ENCODE measurements at places on chromosomes 11 and 22.

DNA sequence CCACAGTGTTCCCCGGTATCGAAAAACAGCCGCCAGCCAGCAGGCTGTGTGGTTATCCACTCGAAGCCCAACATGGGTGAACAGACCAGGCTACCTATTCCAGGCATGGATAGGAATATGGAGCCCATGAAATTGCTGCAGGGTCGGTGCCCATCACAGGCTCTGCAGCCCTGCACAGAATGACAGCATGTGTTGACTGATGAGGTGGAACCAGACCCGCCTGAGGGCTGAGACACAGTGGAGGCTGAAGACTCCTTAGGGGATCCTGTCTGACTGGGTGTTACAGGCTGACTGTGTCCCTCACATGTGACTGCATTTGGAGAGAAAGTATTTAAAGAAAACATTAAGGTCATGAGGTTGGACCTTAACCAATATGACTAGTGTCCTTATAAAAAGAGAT lies 6.2 kb upstream of the YPEL1 start:
- no peak for DNase-seq

DNA sequence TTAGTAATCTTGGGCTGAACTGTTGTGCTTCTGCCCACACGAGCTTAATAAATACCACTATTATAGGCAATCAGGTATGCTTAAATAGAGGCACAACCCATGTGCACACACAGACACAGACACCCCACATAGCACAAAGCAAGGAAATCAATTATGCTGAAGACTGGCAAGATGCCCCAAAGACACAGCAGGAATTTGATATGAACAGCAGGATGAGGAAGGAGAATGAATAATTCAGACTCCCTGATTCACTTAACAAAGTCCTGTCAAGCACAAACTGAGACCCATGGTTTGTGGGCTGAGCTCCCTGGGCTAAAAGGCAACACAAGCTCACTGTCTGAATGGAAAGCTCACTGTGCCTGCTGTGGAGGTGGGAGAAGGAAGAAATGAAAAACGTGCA lies 42.5 kb downstream of the RBFOX2 start:
- no peak for DNase-seq

DNA sequence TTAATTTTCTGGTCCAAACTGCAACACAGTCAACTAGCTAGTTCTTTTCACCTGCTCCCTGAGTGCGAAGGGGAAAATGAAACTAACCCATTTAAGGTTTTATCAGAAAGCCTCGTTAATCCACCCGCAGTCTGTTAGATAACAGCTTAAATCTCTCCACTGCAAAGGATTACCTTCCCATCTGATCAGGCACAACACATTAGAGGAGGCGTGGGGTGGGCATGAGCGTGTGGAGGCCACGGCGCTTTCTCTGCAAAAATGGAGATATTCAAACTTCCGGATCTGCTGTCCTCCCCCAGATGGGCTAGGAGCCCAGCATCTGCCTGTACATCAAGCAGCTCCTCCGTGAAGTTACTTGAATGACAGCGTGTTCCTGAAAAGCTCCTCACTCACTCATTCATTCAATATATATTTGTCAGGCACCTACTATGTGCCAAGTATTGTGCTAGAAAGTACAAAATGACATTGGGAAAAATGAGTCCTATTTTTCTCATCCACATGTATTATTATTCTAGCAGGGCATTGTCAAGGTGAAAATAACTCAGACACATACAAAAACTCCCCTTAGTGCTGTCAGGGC lies 13.5 kb upstream of the ANKK1 start:
- no peak for DNase-seq

DNA sequence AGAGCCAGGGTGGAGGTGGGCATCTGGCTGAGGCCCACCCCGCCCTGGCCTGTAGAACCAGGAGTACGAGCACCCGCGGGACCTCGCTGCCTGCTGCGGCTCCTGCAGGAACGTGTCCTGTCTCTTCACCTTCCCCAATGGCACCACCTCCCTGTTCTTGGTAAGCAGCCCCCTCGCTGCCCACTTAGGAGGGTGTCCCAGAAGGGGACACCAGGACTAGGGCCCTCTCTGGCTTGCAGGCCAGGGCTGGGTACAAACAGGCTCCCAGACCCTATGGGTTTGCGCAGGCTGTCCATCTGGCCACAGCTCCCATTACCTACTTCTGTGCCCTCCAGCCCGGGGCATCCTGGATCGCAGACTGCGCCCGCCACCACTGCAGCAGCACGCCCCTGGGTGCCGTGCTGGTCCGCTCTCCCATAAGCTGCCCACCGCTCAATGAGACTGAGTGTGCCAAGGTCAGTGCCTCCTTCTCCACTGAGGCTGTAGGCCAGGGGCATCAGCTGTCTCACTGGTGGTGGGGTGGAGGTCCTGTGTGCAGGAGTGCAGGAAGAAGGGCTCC lies 77.5 kb upstream of the MYOD1 start:
- no peak for DNase-seq

GRCh38 chr22:49964136-49965090 lies 3.8 kb downstream of the PIM3 start:
- DNase-seq, result no peak

- DNase-seq, result no peak
Observed at GRCh38 chr11:1255151-1255550, 32.3 kb downstream of the MUC5B start.

GRCh38 chr11:124075841-124076651 lies 34.9 kb upstream of the OR10G7 start:
- peak; percentile 35 for DNase-seq

- DNase-seq, result no peak
Observed at GRCh38 chr11:74725701-74726100, 5.5 kb downstream of the CHRDL2 start.

DNA sequence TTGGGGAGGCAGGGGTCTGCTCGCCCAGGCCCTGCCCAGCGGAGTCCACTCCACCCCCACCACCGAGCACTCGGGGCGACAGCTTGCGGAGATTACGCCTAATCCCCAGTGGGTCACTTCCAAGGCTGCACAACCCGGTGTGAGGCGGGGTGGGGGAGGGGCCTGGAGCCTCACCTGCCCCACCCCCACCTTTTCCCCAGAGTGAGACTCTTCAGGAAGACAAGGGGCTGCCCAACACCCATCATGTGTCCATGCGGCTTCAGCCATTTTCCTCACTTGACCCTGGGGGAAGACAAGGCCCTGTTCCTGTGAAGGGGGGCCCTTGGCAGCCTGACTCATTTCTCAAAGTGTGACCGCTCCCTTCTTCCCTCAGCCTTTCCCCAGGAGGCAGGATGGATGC lies 12.5 kb downstream of the SYNGR1 start:
- DNase-seq, result no peak

GRCh38 chr22:25536589-25536988 lies 27.9 kb upstream of the GRK3 start:
- DNase-seq, result no peak

- no peak for DNase-seq
Observed at GRCh38 chr11:85755285-85755684, 55.7 kb downstream of the SYTL2 start.

- DNase-seq, result no peak
Observed at GRCh38 chr11:88250566-88251242, 75.5 kb upstream of the RAB38 start.

GRCh38 chr11:44943696-44944095 lies 7.0 kb downstream of the TP53I11 start:
- no peak for DNase-seq

GRCh38 chr11:78384231-78384630 lies 33.4 kb downstream of the GAB2 start:
- no peak for DNase-seq

DNA sequence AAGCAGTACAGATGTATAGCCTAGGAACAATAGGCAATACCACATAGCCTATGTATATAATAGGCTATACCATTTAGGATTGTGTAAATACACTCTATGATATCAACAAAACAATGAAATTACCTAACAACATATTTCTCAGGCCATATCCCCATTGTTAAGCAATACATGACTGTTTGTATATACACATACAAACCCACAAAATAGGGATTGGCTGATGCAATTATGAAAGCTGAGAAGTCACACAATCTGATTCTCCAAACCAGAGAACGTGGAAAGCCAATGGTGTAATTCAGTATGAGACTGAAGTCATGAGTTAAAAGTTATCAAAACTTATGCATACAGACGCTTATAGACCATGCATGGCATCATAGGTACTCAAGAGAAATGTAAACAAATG lies 700.1 kb upstream of the RAG2 start:
- DNase-seq, result no peak

DNA sequence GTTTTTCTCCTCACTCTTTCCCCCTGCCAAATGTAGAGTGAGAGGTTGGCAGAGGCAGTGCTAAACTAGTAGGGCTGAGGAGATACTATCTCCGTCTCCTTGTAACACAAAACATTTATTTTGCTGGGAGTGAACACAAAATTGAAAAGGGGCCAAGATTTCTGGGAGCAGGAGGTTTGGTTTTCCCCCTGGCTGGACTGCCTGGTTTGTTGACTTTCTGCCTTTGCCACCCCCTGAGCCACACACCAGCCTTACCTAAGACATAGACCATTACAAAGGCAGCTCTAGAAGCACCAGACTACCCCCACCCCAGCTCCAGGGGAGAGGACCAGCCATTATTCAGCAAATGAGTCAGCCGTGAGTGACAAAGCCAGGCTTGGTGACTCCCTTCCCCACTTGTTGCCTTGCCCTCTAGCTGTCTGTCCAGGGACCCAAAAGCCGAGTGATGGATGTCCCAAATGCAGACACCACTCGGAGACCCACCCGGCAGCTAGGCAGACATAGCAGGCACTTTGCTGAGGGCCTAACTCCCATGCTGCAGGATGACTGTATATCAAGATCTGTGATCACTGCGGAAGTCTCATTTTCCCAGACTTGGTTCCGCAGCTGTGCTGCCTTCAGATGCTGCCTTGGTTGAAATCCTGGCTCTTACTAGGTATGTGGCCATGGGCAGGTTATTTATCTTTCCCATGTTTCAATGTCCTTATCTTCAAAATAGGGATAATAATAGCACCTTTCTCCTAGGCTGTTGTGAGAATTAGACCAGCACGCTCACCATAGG lies 17.7 kb upstream of the CDON start:
- no peak for DNase-seq

GRCh38 chr22:32545801-32546200 lies 71.2 kb downstream of the FBXO7 start:
- no peak for DNase-seq

DNA sequence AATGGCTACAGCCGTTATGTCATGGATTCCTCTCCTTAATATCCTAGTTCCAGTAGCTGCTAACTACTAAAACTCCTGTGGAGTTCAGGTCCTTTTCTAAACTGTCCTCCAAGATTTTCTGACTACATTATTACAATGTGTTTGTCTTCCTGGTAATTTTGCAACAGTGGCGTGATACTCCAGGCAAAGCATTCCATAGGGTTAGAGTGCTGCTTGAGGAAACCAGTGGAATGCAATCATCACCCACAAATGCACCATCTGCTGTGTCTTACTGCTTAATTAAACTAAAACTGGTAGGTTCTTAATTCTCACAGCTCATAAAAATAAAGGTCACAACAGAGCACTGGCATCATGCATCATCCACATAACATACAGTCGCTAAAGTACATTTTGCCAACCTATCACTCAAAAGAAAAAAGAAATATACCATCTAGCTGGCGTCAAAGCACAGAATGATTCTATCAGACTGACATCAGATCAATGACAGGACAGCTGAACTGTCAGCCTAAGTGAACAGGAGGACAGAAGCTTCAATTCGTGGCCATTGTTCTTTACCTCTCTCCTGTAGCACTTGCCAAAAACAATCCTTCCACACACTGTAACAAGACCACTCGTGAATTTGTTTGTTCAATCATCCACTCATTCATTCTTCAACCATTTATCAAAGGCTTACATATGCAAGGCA lies 182.5 kb downstream of the CADM1 start:
- no peak for DNase-seq

- DNase-seq, result no peak
Observed at GRCh38 chr11:72985645-72986044, 156.5 kb downstream of the FCHSD2 start.

DNA sequence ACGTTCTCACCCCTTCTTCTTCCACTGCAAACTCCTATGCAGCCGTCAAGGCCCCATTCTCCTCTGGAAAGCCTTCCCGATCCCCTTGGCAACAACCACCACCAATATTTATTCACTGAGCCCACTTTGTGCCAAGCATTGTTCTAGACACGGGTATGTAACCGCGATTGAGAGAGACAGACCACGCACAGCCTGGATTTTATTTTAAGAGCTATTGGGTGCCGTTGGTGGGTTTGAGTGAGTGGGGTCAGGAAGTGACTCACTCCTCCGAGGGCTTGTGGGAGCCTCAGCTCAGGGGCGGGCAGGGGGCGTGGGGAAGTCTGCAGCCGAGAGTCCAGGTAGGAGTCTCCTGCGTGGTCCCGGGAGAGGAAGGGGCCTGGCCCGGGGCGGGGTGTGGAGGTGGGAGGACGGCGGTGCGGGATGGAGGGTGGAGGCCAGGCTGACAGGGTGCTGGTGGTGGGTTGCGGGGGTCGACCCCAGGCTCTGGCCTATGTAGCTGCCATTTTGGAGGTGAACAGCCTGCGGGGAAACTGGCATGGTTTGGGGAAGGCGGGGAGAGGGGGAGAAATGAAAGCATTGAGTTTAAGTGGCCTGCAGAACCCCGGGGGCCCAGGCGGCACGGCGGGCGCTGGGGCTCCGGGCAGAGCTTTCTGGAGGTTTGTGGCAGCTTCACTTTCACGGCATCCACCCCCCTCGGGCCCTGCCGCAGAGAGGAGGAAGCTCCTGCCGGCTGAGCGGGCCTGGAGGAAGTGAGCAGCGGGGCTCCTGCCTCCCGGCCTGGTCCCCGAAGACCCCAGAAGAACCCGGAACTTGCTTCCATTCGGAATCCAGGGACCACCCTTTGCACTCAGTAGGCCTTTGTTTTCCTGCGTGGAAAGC lies 547 bp downstream of the PARVG start:
- DNase-seq, result no peak

DNA sequence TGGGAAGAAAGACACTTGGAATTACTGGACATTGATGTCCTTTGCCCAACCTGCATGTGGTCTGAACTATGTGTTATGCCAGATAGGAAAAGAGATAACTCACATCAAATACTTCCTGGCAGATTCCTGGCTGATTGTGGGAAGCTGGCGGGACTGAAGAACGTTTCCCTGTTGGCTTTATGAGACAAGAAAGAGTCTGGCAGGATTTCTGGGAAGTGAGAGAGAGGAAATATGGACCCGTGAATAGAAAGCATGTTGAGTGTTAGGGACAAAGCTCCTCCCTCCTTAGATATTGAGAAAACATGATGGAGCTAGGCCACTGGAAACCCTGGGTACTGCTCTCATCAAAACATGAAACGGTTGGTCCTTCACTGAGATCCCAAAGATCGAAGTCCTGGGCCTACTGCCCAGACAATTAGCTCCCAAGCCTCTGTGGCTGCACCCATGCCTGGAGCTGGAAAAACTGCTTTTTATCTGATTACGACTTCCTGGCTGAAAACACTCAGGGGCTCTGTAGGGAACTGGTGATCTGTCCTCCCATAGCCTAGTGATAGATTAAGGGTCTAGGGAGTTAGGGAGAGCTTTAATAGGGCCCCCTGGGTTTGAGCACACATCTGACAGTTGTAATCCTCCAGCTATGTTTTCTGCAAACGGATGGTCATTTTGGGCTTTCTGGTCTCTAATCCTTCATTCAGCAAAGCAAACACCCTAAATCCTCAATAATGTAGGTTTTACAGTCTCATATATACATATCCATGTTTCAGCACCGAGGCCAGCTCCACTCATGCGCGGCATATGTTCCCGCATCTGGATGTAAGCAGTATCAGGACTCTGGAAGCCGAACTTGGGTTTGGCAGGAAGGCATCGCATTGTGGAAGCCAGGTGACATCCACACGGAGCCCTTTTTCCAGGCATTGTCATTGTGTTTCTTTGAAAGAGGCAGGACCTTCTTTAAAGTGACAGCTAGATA lies 6.1 kb upstream of the B3GAT1 start:
- DNase-seq, result no peak

All from hematopoietic multipotent progenitor cell treated with erythropoietin and hydrocortisone succinate and interleukin-3 and kit ligand, for 15 days (in vitro differentiated cells).